Hair follicular keratinocyte (primary cell): ENCODE measurements at places on chromosomes 12 and 14. TPM values are rescaled to one million over a fixed set of nuclear protein-coding genes. Genes with fewer than 3 reads are reported as not detected.

TAS2R42 gene
- total RNA-seq, result not detected in 2 replicates

ANO6 gene
- total RNA-seq, result 29.7 and 52.6 TPM in 2 replicates

RERG gene
- total RNA-seq, result not detected in 2 replicates

C14orf132 gene
- total RNA-seq, result 0.57 and 1.1 TPM in 2 replicates

KLRF2 gene
- total RNA-seq, result not detected in 2 replicates

ARMH4 gene
- total RNA-seq, result 0.04 and 0.47 TPM in 2 replicates

AQP6 gene
- 0.47 TPM in 1 of 2 replicates, not detected in the other for total RNA-seq

SPIC gene
- total RNA-seq, result not detected in 2 replicates

SERPINA12 gene
- not detected in 2 replicates for total RNA-seq

NDUFA9 gene
- total RNA-seq, result 34.0 and 57.4 TPM in 2 replicates

GPR162 gene
- total RNA-seq, result not detected in 2 replicates

RFX4 gene
- total RNA-seq, result not detected in 2 replicates
